ENCODE measurements at places on chromosomes 6 and 20.

GRCh38 chr6:169794317-169795055, 43.1 kb downstream of the ERMARD start:
- no peak for DNase-seq

GRCh38 chr6:135283926-135284325, 102.8 kb downstream of the MYB start:
- DNase-seq: no peak

GRCh38 chr6:49328051-49328744, 134.9 kb downstream of the MMUT start:
- peak; percentile 1 for DNase-seq

DNA sequence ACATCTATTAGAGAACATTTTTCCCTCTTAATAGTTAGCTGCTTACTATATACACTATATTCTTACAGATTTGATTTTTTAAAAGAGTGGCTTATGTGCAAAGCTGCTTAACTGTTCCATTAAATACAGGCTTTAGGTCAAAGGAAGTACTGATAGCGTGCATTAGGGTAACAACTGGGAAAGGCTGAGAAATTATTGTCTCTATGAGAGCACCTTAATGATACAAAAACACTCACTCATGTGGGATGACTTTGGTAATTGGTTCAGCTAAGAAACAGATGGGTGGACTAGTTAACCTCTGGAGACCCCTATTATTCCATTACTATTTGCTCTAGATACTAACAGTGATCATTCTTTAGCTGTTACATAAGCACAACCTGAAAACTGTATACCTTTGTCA, 4.0 kb downstream of the DCDC2 start:
- no peak for DNase-seq

DNA sequence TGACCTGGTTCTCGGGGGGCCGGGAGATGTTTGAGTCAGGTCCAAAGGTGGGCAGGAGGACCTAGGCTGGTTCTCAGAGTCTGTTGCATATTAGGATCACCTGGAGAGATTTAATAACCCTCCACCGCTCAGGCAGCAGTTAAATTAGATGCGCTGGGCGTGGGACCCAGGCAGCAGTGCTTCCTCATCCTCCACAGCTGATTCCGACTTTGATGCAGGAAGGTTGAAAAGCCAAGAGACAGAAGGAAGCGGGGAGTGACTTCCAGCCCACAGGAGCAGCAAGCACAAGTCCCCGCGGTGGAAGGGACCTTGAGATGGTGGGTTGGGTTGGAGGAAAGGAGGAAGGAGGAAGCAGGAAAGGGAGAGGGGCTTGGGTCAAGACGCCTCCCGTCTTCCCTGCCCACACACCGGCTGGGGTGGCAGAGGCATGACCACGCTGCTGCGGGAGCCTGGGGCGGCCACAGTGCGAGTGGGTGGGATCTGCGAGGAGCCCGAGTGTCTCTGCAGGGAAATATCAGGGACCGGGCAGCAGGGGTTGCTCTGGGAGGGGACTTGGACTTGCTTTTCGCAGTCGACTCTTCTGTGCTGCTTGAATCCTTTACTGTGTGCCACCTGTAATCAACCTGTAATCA, 146.0 kb downstream of the PHACTR3 start:
- DNase-seq: no peak

DNA sequence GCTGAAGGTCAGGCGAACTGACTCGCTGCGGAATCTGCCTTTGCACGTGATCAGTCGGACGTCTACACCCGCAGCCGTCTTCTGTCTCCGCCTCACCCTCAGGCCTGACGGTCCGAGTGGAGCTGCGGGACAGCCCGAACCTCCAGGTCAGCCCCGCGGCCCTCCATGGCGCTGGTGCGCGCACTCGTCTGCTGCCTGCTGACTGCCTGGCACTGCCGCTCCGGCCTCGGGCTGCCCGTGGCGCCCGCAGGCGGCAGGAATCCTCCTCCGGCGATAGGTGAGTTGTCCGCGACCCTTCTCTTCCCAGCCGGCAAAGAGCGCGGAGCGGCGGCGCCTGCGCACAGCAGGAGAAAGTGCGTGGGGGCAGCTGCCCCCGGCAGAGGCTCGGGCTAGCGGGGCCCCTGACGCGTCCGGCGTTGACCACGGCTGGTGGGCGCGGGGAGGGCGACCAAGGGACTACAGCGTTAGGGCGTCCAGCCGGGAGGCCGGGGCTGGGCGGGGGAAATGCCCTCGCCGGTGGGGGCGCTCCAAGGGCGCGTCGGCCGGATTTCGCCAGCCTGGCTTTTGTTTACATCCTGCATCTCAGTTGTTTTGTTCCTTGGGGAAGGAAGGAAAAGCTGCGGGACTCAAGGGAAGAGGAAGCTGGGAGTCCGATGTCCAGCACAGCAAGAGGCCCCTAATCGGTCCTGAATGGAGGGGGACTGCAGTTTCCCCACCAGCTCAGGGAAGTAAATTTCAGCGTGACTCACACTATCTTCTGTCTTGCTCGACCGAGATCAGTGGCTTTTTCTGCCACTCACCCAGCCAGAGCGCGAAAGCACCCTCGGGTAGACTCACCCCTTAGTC, at the start of gene SMPDL3A:
TSS of gene SMPDL3A (plus strand) at position 77 of the 846 bp plus-strand sequence. CDS start at position 166, 89 bp downstream.
- peak; percentile 58 for DNase-seq

GRCh38 chr20:59583428-59584277, 20.7 kb upstream of the PHACTR3 start:
- no peak for DNase-seq

DNA sequence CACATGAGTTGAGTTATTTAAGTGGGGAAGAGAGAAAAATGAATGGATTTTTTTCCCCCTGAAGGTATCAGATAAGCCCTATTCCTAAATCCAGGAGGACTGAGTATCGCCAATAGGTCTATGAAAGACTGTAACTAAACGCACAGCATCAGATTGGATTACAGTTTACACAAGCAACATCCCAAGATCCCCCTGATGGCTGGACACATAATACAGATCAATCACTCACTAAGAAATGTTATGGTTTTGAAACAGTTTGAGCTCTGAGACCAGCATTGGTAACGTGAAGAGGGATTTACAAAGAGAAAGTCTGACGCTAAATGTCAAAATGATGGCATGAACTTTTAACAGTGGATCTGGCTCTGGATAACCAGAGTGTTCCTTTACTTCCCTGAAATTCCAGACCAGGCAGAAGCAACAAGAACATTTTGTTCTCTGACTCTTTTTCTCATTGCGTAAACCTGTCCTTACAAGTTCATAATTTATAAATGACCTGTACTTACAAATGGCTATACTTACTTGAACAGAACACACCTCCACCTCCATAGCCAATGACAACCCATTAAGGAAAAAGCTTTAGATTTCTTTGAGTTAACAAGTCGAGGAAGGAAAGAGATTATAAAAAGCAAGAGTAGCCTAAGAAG, 131.8 kb upstream of the BEND3 start:
- peak; percentile 31 for DNase-seq

- DNase-seq: no peak
Observed at GRCh38 chr6:74071214-74071613, 375.2 kb downstream of the CD109 start.

DNA sequence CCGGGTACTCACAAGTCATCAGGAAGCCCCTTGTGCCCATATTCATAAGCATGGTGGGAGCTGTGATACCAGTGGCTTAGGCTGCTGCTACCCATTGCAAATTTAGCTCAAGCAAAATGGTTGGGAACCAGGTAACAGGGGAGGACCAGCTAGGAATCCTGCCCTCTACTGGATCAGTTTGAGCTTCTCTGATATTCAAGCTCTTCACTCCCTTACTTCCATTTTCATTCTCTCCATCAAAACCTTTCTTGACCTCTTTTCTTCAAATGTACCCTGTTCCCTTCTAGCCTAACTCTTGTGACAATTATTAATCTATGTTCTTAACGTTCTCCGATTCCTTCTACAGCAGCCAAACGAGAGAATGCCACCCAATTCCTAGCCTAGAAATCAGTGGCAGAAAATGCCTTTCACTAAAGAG, 9.7 kb downstream of the NOL7 start:
- peak; percentile 55 for DNase-seq

DNA sequence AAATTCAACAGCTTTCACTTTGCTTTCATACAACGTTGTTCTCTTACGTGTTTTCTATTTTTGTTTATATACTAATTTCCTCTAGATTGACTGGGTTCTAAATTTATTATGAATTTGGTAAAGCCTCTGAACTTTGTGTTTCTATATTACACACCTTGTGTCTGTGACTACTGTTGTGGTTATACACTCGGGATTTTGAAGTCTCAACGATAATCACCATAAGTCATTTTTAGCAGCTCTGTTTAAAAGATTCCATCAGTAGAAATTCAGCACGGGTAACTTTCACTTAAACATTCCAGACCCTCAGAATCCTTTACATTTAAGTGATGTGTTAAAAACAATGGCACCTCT, 31.8 kb upstream of the HBS1L start:
- no peak for DNase-seq

DNA sequence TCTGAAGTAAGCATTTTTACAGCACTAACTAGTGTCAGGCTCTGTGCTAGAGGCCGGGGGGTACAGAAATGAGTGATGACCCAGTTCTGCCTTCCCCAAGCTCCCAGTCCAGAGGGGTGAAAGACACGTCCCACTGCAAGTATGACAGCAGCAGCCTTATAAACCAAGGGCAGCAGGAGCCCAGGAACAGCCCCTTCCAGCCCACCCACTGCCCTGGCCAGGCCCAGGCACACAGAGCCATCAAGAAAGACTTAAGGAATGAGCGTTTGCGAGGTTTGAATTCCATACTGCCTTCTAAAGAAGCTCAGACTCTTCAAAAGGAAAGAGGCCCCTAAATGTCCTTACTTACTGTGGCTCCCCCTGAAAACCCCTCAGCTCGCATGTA, 10.0 kb downstream of the TRERF1 start:
- DNase-seq: no peak

DNA sequence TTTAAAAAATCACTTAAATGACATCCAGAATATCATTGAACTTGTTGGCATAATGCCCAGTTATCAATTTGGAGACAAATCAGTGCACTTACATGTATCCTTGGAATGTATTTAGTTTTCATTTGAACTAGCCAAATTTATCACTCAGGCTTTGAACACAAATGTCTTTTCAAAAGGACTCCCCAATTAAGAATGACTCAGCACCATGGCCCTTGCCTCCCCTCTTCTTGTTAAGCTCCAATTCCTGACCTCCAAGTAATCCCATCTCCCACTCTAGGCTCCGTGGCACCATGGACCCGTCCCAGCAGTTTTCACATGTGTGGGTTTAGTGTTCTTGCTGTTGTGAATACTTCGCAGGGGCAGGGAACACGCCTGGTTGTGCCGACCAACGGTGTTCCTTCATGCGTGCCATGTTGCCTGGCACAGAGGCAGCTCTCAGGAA, 2.7 kb downstream of the AKAP12 start:
- DNase-seq: no peak

- DNase-seq: no peak
Observed at GRCh38 chr6:51625566-51625965, 461.8 kb downstream of the PKHD1 start.

GRCh38 chr20:833121-833449, 430 bp upstream of the FAM110A start:
- DNase-seq: no peak

DNA sequence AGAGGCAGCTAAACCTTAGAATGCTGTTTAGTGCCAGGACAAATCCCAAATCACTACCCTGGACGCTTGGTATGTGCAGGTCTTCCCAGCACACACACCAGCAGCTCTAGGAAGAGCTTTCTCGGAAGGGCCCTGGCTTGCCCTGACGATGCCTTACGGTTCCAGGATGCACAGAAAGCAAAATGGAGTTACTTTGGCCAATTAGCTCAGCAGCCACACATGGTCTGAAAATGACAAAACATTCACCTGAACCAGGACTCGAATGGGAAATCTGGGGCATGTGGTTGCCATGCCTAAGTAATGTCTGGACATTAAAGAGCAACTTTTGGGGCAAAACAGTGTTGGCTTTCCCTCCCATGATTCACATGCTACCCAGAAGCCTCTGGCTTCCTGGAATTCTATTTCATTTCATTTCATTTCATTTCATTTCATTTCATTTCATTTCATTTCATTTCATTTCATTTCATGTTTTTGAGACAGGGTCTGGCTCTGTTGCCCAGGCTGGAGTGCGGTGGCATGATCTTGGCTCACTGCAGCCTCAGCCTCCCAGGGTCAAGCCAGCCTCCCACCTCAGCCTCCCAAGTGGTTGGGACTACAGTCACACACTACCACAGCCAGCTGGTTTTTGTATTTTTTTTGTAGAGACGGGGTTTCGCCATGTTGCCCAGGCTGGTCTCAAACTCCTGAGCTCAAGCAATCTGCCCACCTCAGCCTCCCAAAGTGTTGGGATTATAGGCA, 153.3 kb downstream of the ZDHHC14 start:
- DNase-seq: no peak

- DNase-seq: no peak
Observed at GRCh38 chr20:57742507-57743181, 32.8 kb upstream of the PMEPA1 start.

DNA sequence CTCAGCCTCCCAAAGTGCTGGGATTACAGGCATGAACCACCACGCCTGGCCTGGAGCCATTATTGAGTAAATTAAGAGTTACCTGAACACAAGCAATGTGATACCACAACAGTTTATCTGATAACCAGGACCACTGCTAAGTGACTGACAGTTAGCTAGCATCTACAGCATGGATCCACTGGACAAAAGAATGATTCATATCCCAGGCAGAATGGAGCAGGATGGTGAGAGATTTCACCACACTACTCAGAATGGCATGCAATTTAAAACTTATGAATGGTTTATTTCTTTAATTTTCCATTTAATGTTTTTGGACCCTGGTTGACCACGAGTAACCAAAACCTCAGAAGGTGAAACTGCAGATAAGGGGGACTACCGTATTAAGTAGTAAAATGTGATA, 48.6 kb downstream of the RALGAPA2 start:
- DNase-seq: peak; percentile 20

DNA sequence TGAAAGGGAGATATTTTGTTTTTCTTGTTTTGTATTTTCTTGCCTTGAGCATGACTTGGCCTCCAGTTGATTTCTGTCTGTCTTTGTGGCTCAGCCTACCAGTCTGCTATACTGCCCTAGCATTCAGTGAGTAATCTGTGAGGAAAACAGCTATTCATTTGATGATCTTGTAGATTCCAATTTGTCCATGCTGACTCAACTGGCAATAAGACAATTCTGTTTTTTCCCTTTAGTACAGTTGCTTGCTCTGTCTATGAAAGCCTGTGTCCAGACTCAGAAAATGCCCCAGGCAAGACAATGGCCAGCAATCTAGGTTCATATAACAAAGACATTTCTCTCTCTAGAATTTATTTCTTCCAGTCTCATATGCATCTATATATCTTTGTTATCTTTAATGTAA, 10.9 kb upstream of the SOX4 start:
- DNase-seq: peak; percentile 61

- DNase-seq: peak; percentile 27
Observed at GRCh38 chr6:13331516-13332348, 3.4 kb upstream of the TBC1D7 start.

GRCh38 chr6:142350309-142350708, 48.5 kb downstream of the ADGRG6 start:
- DNase-seq: no peak

- DNase-seq: peak; percentile 69
Observed at GRCh38 chr6:89895276-89895874, 1.1 kb downstream of the GJA10 start.
